AG09319 (cell line): ENCODE measurements at places on chromosomes 11 and 22.

DNA sequence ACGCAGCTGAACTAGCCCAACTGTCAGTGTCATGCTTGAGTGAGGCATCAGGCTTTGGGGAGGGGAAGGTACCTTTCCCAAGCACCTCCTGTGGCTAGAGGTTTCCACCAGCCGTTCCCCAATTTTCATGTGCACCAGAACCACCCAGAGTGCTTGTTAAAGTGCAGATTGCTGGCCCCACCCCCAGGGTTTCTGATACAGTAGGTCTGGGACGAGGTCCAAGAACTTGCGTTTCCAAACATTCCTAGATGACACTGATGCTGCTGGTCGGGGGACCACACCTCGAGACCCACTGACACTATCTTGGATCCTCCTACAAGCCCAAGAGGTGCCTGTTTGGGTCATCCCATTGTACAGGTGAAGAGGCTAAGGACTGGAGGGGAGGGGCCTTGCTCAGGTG lies 59.8 kb downstream of the PDE2A start:
- no peak for DNase-seq

DNA sequence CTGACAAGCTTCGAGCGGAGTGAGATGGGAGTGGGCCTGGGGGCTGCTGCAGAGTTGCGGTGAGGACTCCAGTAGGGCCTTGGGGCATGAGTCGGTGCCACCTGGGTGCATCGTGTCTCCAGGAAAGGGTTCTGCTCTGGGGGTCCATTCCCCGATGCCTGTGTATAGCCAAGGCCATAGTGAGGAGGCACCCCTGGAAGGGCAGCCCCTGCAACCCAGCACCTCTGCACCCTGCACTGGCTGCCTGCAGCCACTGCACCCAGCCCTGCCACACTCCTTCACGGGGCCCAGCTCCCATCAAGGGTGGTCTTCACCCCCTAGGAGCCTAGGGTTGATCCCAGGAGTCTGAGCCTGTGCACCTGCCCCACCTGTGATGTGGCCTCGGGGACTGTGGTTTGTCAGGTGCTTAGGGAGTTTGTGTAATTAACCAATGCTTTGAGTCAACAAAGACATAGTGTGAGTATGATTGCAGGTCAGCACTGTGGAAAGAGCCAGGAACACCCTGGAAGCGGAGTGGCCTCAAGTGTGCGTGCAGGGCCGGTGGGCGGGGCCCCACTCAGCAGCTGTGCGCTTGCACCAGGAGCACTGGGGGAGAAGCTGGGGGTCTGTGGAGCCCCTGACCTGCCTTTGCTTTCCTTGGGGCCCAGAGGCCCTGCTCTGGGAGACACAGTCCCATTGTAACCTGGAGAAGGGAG lies 1299.3 kb downstream of the BRD1 start:
- no peak for DNase-seq

- no peak for DNase-seq
Observed at GRCh38 chr11:82216927-82217570, 516.6 kb downstream of the FAM181B start.

DNA sequence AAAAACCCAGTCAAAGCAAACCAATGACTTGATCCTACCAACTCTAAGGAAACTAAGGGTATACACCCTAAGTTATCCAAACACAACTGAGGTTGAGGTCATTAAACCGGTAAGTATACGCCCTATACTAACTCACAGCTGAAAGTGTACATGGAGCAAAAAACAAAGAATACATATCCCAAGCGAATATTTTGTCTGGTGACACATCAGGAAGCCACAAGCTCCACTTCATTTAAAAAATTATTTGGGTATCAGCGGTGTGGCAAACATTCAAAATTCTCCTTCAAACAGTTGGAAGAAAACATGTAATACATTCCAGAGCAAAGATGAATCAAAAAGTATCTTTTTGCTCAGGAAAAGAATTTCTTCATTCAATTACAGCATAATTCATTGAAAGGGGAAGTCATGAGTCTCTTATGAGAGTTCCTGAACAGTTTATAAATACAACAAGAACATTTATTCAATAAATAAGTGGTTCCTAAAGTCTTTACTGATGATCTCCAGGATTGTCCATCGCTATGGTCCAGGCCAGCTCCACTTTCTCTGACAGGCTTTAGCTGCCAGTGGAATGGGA lies 4.5 kb upstream of the JAML start:
- no peak for DNase-seq

GRCh38 chr22:28034760-28035401 lies 115.8 kb upstream of the PITPNB start:
- DNase-seq, result no peak

GRCh38 chr11:109133159-109133558 lies 288.8 kb upstream of the C11orf87 start:
- DNase-seq, result no peak

GRCh38 chr22:38733329-38733723 lies 22.5 kb downstream of the SUN2 start:
- no peak for DNase-seq

- no peak for DNase-seq
Observed at GRCh38 chr11:82754410-82754809, 20.7 kb upstream of the FAM181B start.

- DNase-seq, result no peak
Observed at GRCh38 chr22:42548597-42549330, 5.0 kb upstream of the SERHL2 start.

- no peak for DNase-seq
Observed at GRCh38 chr11:29243616-29244015, 773.2 kb downstream of the KCNA4 start.

GRCh38 chr22:27885977-27886842 lies 32.8 kb downstream of the PITPNB start:
- peak; percentile 69 for DNase-seq

DNA sequence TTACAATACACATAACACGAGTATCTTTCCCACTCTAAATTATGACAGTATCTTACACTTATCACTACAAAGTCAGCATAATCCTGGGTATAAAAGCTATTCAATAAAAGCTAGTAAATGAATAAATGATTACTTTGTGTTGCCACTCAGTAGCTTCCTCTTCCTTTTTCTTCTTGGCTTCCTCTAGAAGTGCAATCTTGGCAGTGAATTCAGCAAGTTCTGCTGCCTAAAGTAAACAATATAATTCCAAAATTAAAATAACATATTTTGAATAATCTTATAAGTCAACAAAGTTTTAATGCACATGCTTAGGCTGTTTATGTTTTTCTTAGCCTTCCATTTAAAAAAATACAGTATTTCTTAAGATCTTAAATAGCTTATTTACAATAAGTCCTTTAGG lies 60.4 kb downstream of the RDX start:
- DNase-seq, result no peak

- no peak for DNase-seq
Observed at GRCh38 chr22:22159384-22159783, 85.2 kb upstream of the VPREB1 start.

DNA sequence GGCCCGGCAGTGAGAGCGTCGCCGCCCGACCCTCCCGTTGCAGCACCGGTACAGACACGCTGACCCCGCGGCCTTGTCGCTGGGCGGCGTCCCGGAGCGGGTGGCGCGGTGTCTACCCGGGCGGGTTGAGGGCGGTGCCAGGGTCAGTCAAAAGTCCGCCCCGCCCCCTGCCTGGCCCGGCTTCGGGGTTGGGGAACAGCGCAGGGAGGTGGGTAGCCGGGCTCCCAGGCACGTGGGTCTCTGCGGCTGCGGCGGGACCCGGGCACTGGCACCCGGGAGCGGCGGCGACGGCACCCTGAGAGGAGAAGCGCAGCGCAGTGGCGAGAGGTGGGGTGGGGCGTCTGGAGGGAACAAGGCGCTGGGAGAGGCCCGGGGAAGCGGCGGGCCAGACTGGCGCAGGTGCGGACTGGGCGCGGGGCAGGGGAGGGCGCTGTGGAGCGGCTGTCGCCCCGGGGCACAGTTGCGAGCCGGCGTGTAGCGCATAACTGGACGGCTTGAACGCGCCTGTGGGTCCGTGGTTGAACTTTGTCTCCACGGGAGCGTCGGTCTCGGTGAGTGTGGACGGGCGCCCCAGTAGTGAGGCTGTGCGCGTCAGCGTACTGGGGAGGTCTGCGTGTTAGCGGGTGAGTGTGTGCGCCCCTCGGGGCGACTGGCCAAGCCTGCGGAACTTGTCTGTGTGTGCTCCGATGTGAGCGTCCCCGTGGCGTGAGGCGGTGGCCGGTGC lies at the start of gene P2RY2:
Gene P2RY2 (plus strand): TSS at position 176 of the 724 bp plus-strand sequence. CDS start 15,879 bp downstream, outside the sequence.
- no peak for DNase-seq

- no peak for DNase-seq
Observed at GRCh38 chr11:121291896-121292494, 576 bp upstream of the SC5D start.

DNA sequence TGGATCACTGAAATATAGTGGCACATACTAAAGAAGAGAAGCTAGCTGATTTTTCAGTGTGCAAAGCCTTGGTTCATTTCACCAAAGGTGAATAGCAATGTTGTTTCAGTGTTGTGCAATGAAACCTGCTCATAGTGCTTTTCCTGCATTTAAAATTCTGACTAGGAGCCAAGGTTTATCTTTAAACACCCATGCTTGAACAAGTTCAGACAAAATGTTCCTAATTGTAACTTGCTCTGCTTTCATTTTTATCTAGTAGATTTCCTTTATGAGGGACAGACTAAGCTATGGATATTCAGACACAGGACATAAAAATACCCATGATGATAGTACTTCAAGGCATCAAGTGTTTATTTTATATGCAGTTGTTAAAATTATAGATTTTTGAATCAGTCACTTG lies 47.7 kb downstream of the BBOX1 start:
- no peak for DNase-seq

GRCh38 chr11:3946455-3947017 lies 91.1 kb downstream of the STIM1 start:
- no peak for DNase-seq

GRCh38 chr22:45254388-45254787 lies 13.7 kb upstream of the KIAA0930 start:
- DNase-seq, result no peak

- peak; percentile 12 for DNase-seq
Observed at GRCh38 chr11:124669193-124669592, 4.3 kb downstream of the SIAE start.

DNA sequence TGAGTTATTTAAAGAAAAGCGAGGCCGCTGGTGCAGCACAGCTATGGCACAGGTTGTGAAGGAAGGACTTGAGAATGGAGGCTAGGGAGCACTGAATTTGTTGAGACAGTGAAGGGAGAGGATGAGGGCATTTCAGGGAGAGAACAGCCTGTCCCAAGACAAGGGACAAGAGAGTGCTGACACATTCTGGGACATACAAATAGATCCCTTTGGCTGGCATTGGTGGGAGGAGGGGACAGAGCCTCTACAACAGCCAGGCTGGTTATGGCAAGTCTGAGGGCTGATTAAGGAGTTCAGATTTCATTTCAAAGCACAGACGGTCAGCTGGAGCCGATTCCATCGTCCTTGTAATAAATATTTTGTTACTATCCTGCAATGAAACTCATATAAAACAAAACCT lies 1.7 kb upstream of the SLC29A2 start:
- no peak for DNase-seq

DNA sequence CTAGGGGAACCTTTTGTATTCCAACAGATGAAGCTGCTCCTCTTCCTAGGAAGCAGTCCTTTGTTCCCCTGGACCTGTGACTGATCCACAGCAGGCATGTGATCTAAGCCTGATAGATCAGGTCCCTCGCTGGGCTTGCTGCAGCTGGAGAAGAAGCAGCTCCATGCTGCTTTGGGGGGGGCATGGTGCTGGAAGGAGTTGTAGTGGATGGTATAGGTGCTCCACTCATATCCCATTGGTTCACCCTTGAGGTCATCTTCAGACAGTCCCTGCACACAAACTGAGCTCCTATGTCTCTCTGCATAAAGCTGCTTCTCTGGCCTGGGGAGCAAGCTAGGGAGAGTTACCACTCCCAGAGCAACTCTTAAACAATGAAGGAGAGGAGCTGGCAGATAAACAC lies 9.5 kb upstream of the RIC3 start:
- no peak for DNase-seq

DNA sequence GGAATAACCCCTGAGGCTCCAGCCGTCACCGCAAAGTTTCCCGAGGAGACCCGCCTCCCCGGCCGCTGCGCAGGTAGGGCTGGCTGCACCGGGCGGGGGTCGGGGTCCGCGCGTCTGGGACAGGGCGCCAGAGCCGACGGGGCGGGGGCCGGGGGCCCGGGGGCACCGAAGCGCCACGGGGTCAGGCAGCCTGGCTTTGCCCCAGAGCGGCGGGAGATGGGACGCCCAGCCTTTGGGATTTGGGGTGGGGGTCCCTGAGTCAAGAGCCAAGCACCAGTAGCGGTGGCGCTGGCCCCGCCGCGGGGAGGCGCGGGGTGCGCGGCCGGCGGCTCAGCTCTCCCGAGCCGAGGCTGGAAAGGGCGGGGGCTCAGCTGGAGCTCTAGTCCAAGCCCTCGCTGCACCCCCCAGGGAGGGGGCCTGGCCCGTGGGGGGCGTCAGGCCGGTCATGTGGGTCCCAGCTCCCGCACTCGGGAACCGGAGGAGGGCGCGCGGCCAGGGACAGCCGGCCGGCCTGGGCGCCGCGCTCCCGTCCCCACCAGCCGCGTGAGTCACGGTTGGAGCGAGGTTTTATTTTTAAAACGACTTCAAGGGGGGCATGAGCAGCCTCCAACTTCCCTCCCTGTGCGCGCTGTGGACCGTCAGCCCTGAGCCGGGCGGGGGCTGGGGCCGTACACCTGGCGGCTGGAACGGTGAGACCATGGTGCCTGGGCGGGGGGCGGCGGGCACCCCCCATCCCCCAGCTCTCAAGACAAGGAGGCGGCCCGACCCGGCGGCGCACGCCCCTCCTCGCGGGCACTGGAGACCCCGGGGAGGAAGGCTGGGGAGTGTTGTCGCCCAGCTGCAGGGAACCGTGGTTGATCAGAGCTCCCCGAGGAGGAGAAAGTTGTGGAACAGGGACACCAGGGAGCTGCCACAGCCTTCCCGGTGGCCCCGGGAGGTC lies 626 bp downstream of the FLRT1 start:
- DNase-seq, result no peak

GRCh38 chr11:96465512-96465911 lies 75.7 kb downstream of the JRKL start:
- no peak for DNase-seq

DNA sequence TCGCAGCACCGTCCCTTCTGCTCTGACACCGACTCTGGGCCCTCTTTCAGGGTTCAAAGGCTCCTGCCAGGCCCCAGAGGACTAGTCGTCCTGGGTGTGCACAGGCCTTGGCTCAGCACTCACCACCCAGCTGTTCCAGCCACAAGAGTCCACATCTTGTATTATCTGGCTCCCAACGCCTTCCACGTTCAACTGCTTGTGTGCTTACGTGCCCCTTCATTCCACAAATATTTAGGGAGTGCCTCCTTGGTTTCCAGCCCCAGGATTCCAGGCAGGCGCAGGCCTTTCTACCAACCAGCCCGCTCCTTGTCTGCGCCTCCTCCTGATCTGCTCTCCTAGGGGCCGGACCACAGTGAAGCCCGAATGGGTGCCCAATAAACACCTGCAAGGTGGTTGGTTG lies 70.9 kb downstream of the SCUBE1 start:
- DNase-seq, result no peak

- no peak for DNase-seq
Observed at GRCh38 chr22:29308148-29308790, 1.8 kb downstream of the GAS2L1 start.
